Femur (tissue), 1 donor: ENCODE measurements at places on chromosomes 5 and 9.
A peak's percentile ranks its signal among the peaks of the same experiment; 100 is the strongest.

DNA sequence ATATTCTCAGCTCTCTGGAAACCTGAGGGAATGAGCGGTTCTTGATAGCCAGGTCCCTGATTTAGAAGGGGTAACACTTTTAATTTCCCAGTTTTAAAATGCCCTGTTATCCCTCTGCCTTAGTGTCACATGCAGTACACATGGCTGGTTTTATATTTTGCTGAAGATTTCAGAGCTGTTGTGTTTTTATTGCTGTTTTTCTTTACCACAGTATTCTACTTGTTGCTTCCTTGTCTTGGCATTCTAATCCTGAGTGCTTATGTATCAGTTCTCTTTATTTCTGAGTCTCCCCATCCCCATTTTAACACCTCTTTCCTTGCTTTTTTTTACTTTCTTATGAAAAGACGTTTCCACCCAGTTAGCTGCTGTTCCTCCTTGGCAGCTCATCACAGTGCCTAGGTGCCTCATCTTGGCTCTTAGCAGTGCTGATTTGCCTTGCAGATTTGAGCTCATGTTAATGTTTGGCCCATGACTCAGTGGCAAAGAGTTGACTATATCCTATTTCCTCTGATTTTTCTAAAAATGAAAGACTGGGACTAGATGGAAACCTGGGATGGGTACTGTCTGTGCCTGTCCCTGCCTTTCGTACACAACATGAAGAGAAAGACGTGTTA lies 3.7 kb downstream of the MTRR start:
- no peak for DNase-seq

GRCh38 chr5:95446560-95447221 lies 55.5 kb downstream of the FAM81B start:
- DNase-seq: no peak

DNA sequence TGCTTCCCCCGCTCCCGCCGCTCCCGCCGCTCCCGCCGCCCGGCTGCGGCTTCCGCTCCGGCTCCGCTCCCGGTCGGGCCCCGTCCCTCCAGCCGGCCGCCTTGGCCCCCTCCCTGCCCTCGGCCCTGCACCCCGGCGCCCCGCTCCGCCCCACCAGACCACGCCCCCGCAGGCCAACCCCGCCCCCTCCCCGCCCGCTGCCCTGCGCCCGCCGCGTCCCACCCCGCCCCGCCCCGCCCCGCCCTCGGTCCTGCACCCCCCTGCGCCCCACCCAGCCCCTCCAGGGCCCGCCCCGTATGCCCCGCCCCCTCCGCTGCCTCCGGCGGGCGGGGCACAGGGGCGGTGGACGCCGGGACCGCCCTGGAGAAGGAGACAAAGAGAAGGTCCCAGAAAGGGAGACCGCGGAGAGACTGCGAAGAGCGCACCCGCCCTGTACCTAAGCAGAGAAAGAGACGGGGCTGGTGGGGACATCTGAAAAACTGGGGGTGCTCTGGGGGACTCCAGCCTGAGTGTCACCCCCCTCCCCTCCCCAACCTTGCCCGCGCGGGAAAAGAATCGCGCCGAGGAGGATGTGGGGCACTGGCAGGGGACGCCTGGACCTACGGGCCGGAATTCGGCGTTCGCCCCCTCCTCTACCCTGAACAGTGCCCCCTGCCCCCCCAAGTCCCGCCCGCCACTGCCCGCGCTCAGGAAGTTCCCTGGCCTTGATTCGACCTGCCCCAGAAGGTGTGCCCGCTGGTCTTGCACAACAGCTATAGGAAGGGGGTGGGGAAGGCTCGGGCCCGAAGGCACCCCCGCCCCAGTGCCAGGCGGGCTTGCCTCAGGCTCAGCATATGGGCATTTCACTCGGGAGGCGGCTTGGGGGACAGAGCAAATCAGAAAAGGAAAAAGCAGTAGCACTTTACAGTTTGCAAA lies 42.8 kb upstream of the STXBP1 start:
- peak; percentile 93 for DNase-seq

DNA sequence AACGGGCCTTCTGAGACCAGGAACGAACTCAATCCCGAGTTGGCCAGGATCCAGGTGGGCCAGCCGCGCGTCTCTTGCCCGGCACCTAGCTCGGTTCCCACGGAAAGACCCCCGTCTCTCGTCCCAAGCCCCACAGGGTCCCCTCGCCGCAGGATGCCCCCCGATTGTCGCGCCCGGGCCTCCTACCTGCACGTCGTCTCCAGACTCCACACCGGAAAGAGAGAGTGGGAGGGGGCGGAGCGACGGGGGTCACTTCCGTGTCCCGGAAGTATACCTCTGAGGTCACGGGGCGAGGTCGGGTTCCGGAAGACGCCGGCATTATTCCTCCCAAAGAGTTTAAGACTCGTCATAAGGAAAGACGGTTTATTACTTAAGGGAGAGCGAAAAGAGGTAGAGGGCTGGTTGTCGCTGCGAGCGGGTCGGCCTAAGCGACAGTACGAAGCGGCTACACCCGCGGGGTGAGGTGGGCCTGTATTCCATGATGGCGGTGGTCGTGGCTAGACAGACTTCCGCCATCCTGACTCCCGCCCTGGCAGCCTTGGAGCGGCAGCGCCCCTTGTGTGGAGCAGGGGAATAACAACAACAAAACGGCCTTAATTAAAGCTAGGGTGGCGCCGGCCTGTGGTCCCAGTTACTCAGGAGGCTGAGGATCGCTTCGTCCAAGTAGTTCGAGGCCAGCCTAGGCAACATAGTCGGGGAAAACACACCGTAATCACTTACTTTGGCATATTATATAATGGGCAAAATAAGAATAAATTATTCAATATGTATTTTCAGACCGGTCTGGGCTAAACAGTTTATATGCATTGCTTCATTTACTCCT lies at the start of gene RPS14:
TSS of gene RPS14 (minus strand) at position 223 of the 823 bp plus-strand sequence. CDS start 2,006 bp downstream, outside the sequence.
- peak; percentile 97 for DNase-seq

GRCh38 chr5:149895416-149896345 lies 48.9 kb downstream of the PDE6A start:
- DNase-seq: no peak

- no peak for DNase-seq
Observed at GRCh38 chr9:7324152-7324598, 475.4 kb downstream of the DMAC1 start.

DNA sequence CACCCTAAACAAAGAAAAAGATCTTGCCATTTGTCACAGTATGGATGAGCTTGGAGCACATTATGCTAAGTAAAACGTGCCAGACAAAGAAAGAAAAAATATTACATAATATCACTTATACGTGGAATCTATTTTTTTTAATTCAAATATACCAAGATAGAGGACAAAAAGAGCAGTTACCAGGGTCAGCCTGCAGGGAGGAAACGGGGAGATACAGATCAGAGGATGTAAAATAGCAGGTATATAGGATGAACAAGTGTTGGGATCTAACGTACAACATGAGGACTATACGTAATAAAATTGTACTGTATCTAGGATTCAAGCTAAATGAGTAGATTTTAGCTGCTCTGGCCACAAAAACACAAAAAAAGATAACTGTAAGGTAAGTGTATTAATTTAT lies 247.5 kb downstream of the TMEM161B start:
- no peak for DNase-seq

DNA sequence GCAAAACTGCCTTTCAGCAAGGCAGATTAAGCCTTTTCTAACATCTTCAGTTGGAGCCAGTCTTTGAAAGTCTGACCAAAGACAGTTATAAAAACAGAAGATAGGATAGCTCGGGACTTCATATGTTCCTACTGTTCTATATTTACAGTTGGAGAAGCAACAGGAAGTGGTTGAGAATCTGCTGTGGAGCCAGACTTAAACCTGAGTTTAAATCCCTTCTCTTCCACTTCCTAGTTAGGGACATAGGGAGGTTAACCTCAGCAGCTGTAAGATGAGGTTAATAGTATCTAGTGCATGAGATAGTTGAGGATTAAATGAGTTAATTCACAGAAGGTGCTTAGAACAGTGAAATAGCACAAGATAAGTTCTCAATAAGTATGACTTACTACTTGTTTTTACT lies 84.5 kb upstream of the FREM1 start:
- no peak for DNase-seq

DNA sequence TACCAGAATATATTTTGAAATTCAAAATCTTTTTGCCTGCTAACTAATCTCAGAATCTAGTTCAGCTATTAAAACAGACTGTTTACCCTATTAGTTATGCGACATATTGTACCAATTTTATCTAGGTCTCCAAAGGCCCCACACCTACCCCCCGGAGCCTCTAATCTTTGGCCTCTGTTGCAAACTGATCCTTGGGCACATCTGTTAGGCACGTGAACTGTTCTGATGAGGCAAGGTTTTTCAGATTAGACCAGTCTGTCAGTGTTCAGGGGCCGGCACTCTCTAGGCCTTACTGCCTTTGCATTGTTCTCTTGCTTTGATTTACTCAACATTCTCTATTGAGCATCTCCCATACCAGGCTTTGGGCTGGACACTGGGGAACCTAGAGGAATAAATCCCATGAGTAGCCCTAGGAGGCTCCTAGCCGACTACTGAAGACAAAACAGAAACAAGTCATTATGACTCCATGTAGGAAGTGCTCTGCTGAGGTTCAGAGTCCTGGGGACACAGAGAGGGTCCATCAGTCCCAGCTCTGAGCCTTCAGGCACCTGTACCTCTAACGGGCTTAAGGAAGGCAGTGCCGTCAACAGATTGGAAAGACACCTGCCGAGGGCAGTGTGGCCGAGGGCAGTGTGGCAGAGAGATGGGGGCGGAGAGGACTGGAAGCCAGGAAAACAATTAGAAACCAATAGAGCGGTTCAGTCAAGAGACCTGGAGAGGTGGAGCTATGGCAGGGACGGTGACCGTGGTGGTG lies 245.1 kb downstream of the AOPEP start:
- DNase-seq: no peak

- no peak for DNase-seq
Observed at GRCh38 chr5:83837265-83837907, 116.7 kb upstream of the HAPLN1 start.

DNA sequence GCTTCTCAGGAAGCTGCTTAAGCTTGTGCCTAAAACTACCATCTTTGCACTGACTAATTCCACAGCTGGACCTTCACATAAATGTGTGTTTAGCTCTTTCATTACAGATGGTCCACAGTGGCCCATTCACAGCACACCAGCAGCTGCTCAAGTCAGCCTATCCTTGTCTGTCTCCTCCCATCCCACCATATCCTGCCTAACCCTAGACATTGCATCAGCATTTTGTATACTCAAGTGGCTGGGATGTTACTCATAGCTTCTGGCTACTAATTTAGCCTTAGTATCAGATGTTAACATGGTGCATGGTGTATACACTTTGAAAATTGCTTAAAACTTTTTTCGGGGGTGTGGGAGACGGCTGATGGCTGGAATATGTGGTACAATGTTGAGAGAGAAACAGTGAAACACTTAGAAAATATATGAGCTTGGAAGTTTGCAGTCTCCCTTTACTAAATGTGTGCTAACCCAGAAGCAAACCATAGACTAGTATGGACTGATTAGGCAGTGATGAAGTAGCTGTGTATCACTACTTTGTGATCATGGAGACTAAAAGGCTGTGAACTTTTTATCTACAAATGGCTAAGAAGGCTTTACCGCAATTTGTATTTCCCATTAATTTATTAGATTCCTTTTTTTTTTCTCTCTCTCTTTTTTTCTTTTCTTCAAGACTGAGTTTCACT lies 83.1 kb downstream of the JMY start:
- DNase-seq: no peak

GRCh38 chr5:36033486-36033885 lies 33.2 kb downstream of the UGT3A2 start:
- no peak for DNase-seq

- no peak for DNase-seq
Observed at GRCh38 chr9:131682261-131682660, 57.6 kb downstream of the RAPGEF1 start.

GRCh38 chr9:13896047-13896446 lies 417.9 kb downstream of the NFIB start:
- DNase-seq: no peak

- peak; percentile 85 for DNase-seq
Observed at GRCh38 chr5:98214240-98215051, 559.0 kb upstream of the RGMB start.

GRCh38 chr5:17132444-17133083 lies 84.9 kb upstream of the BASP1 start:
- no peak for DNase-seq

DNA sequence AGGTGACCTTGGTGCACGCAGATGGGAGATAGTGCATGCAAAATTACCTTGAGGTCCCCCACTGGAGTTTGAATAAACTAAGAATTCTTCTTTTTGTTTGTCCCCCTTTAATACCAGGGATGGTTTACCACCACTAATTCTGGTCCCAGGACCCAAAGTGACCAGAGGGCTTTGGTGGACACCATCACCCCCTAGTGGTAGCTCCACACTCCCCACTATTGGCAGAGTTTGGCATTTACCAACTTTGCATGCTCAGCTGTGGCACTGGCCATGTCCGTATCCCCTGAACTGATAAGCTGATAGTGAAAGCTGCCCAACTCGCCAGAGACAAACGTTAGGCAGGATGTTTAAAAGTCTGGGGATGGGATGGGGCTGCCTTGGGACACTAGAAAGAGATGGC lies 3.3 kb downstream of the ASTN2 start:
- no peak for DNase-seq

- DNase-seq: no peak
Observed at GRCh38 chr9:3292311-3292710, 233.5 kb downstream of the RFX3 start.

DNA sequence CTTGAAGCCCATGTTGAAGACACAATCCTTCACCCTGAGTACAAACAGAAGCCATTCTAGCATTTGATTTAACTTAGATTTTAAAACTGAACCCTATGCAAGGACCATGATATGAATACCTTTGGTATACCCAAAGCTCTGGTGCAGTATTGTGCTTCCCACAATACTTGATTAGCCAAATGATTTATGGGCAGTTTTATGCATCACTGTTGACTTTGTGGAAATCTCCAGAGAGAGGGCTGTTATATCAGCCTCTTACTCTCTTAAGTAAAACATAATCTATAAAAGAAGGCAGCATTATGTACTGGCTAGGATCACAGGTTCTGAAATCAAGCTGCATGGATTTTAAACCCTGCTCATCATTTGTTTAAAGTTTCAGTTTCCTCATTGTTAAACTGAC lies 762.8 kb downstream of the EFNA5 start:
- DNase-seq: no peak

GRCh38 chr9:114954956-114955582 lies 24.7 kb upstream of the TNFSF8 start:
- DNase-seq: no peak

DNA sequence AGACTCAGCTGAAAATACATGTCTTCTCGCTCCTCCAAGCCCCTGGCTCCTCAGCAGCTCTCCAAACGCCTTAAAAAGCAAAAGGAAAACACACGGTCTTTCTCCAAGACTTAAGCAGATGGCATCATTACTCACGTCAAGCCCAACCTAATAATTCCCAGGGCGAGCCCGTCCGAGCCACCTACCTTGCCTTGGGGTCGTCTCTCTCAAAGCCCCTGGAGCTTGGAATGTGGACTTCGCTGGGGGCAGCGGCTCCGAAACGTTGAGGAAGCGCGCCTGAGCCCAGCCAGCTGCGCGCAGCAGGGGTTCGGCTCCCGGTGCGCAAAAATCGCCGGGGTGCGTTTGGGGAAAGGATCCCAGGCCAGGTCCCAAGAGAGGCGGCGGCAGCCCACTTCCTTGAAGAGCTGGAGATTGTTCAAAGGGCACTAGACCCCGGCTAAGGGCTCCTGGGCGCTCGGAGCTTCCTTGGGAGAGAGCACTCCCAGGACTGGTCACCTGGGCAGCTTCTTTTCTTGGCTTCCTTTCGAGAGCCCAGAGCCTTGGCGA lies 395 bp downstream of the DRD1 start:
- no peak for DNase-seq

- no peak for DNase-seq
Observed at GRCh38 chr5:159782197-159782994, 133.9 kb upstream of the ADRA1B start.
